ENCODE measurements at places on chromosomes 11 and 22. TPM values are rescaled to one million over a fixed set of nuclear protein-coding genes. Genes with fewer than 3 reads are reported as not detected.
A peak's percentile ranks its signal among the peaks of the same experiment; 100 is the strongest.

The JRKL gene
- total RNA-seq: 12.7 TPM

The NFAM1 gene
- 0.10 TPM for total RNA-seq

GRCh38 chr22:39429916-39430575 is 26.8 kb upstream of the MGAT3 start:
- peaks cover 4% of the 10 kb centered on the region for H3K36me3 ChIP-seq
- no peak overlapping the region for H3K27ac ChIP-seq
- H3K4me3 ChIP-seq: no peak overlapping the region
- H3K4me1 ChIP-seq: no peaks in the 10 kb centered on the region
- no peak for DNase-seq

The KRTAP5-8 gene
- total RNA-seq: not detected

- H3K27me3 ChIP-seq: peaks cover 5% of the 10 kb centered on the region
- no peak overlapping the region for H3K27ac ChIP-seq
- DNase-seq: no peak
These were observed 19.3 kb upstream of the NRIP3 start for GRCh38 chr11:9022961-9023680.

The PRAME gene
- not detected for total RNA-seq

DNA sequence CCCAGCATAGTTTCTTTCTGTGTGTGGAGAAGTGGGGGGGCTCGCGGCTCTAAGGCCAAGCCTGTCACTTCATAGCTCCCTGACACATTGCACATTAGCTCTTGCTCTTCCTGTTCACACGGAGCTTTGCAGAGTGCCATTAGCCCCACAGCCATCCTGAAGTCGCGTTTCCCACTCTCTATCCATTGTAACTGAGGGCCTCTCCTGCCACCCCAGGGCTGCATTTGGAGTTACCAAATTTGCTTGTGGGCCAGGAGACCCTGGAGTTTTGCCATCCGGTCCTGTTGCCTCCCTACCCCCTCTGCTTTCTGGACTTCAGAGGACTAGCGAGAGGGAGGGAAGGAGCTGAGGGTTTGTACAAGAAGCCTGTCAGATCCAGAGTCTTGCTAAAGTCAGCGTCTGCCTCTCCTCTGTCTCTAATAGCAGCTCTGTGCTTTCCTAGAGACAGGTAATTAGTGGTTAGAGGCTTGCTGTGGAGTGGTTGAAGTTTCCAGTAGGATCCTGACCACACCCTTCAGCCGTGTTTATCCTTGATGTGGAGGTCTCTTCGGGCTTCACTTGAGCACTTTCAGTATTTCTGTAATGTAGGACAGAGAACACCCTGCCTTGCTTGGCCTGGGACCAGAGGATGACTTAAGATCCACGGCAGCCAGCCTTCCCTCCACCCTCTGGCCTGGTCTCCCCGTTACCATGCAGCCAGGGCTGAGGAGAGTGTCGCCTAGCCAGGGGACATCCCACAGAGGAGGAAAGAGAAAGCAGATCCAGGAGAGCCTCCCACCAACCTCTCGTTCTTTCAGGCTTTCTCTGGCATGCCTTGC is 14.1 kb downstream of the DCPS start:
- peak overlapping the region; percentile 43 for H3K27ac ChIP-seq
- H3K4me3 ChIP-seq: peak overlapping the region; percentile 44
- peaks cover 25% of the 10 kb centered on the region for H3K36me3 ChIP-seq
- no peaks in the 10 kb centered on the region for H3K27me3 ChIP-seq
- peak; percentile 59 for DNase-seq

- no peak overlapping the region for H3K27ac ChIP-seq
- H3K4me3 ChIP-seq: no peak overlapping the region
- H3K4me1 ChIP-seq: no peaks in the 10 kb centered on the region
- H3K27me3 ChIP-seq: peaks cover 11% of the 10 kb centered on the region
These were observed 17.8 kb downstream of the SCUBE2 start for GRCh38 chr11:9073466-9074225.

GRCh38 chr11:116357784-116358544 is 414.8 kb downstream of the BUD13 start:
- H3K27ac ChIP-seq: no peak overlapping the region
- H3K27me3 ChIP-seq: peaks cover 4% of the 10 kb centered on the region
- H3K4me1 ChIP-seq: no peaks in the 10 kb centered on the region
- no peak overlapping the region for H3K4me3 ChIP-seq

The TMEM258 gene
- 166 TPM for total RNA-seq

The BRSK2 gene
- 0.44 TPM for total RNA-seq

DNA sequence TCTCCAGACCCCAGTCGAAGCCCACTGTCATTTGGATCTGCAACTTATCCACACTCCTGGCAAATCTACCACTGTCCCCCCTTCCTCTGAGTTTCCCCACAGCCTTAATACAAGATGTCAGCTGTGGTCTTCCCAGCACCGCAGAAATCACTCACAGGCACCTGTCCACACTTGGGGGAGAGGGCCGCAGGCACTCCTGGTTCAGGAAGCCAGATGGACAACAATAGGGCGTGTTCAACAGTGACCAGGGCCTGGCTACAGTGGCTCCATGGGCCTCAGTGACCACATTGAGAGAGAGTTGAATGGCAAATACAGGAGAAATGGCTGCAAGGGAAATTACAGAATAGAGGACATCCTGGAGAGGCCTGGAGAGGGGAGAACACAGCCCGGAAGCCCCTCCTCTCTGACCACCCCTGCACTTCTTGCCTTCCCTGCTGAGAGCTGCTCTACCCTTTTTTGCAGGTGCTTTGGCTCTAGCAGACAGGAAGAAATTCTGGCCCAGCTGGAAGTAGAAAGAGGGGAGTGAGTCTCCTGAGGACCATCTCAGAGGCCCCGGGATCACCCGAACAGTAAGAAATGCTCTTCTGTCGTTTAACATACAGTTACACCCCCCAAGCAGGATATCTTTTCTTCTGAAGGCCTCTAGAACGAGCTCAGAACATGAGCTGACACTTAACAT is 164.6 kb downstream of the FEZ1 start:
- no peak overlapping the region for H3K4me3 ChIP-seq
- H3K27me3 ChIP-seq: peaks cover 8% of the 10 kb centered on the region
- no peak for DNase-seq
- no peaks in the 10 kb centered on the region for H3K36me3 ChIP-seq
- no peak overlapping the region for H3K27ac ChIP-seq
- peaks cover 5% of the 10 kb centered on the region for H3K4me1 ChIP-seq

The CCND1 gene
- total RNA-seq: 0.22 TPM

The DDI1 gene
- not detected for total RNA-seq

The OR2AG2 gene
- 0.05 TPM for total RNA-seq

The C11orf97 gene
- not detected for total RNA-seq

DNA sequence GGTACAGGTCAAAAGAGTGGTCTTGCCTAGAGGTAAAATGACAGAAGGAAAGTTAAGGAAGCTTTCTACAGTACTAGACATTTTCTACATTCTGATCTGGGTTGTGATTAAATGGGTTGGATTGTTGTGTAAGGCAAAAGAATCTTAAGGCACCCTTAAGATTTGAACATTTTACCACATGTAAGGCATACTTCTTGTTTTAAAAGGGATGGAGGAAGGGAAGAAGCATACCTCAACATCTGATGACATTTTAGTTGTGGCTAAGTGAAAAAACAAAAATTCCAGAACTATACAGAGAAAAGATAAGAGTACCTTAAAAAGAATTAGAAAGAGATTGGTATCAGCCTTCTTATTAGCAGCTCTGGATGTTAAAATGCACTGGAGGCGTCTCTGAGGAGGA is 356.0 kb upstream of the CADM1 start:
- H3K36me3 ChIP-seq: no peaks in the 10 kb centered on the region
- no peak for DNase-seq
- no peak overlapping the region for H3K4me3 ChIP-seq
- H3K27me3 ChIP-seq: no peaks in the 10 kb centered on the region
- H3K27ac ChIP-seq: no peak overlapping the region

The KCNJ1 gene
- not detected for total RNA-seq

GRCh38 chr11:11072067-11072466 is 214.2 kb upstream of the ZBED5 start:
- DNase-seq: no peak
- H3K36me3 ChIP-seq: no peaks in the 10 kb centered on the region
- H3K4me3 ChIP-seq: no peak overlapping the region
- no peak overlapping the region for H3K27ac ChIP-seq
- no peaks in the 10 kb centered on the region for H3K27me3 ChIP-seq
